ENCODE measurements at places on chromosomes 1 and 21.

GRCh38 chr1:115373305-115373704, 35.3 kb upstream of the NGF start:
- no peak for DNase-seq

- peak; percentile 21 for DNase-seq
Observed at GRCh38 chr1:37323486-37324377, 150.6 kb upstream of the ZC3H12A start.

- no peak for DNase-seq
Observed at GRCh38 chr1:11654939-11655808, 497 bp downstream of the FBXO44 start.

GRCh38 chr1:15501208-15502032, 22.6 kb downstream of the CASP9 start:
- DNase-seq = peak; percentile 52

- DNase-seq = no peak
Observed at GRCh38 chr1:202293569-202293968, 48.2 kb downstream of the UBE2T start.

- no peak for DNase-seq
Observed at GRCh38 chr1:208541225-208541855, 297.2 kb upstream of the PLXNA2 start.

DNA sequence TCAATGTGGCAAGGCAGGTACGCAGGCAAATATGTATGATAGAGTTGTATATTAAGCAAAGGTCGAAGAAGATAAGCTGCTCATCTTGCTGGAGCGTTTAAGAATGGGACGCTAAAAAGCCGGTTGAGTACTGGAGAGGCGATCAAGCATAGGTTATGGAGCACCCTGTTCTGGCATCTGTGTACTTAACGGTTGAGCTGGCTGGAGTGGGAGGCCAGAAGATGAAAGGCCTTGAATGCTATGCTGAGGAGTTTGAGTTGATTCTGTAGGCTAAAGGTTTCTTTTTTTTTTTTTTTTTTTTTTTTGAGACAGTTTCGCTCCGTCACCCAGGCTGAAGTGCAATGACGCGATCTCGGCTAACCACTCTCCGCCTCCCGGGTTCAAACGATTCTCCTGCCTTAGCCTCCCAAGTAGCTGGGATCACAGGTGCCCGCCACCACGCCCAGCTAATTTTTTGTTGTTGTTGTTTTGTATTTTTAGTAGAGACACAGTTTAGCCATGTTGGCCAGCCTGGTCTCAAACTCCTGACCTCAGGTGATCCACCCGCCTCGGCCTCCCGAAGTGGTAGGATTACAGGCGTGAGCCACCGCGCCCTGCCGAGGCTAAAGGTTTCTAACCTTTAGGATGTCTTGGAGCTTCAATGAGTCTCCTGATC, 850 bp upstream of the KHDC4 start:
- DNase-seq = no peak

DNA sequence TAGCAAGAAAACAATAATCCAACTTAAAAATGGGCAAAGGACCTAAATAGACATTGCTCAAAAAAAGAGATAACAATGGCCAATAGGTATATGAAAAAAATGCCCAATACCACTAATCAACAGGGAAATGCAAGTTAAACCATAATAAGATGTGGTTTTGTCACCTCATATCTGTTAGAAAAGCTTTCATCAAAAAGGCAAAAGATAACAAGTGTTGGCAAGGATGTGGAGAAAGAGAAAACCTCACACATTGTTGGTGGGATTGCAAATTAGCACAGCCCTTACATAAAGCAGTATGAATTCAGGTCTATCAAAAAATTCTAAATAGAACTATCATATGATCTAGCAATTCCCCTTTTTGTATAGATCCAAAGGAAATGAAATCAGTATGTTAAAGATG, 387.2 kb upstream of the DUSP10 start:
- DNase-seq = no peak

GRCh38 chr1:211581526-211581925, 2.6 kb upstream of the SLC30A1 start:
- no peak for DNase-seq

DNA sequence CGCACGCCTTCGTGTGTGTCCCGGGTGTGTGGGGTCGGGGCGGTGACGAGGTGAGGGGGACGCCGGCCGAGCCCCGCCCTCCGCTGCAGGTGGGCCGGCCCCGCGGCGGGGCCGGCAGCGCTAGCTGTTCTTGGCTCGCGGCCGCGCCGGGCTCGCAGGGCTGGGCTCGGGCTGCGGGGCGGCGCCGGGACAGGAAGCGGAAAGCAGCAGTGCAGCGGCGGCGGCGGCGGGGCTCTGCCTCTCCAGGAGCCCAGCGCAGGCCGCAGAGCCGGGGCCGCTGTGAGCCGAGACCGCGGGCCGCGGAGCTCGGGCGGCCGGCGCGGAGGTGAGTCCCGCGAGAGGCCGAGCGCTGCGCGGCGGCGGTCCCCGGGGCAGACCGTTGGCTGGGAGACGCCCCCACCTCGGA, at the start of gene VANGL1:
VANGL1 (plus strand) TSS at position 209 of the 406 bp plus-strand sequence. CDS start 9,444 bp downstream, outside the sequence.
- peak; percentile 23 for DNase-seq

DNA sequence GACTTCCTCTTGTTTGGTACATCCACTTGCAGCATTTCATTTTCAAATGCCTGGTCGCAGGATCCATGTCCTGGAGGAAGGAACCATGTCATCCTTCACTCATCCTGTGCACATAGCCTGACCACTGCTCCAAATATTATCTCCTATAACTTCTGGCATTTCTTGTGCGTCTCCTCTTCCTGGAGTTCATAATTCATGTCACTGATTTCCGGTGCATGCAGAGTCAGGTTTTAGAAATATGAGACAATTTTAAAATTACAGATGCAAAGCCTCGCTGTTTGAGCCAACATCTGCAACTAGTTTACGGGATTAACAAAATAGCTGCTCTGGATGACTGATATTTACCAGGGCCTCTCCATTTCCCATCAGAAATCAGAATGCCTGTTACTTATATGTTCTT, 268.1 kb downstream of the DNM3 start:
- DNase-seq = no peak

DNA sequence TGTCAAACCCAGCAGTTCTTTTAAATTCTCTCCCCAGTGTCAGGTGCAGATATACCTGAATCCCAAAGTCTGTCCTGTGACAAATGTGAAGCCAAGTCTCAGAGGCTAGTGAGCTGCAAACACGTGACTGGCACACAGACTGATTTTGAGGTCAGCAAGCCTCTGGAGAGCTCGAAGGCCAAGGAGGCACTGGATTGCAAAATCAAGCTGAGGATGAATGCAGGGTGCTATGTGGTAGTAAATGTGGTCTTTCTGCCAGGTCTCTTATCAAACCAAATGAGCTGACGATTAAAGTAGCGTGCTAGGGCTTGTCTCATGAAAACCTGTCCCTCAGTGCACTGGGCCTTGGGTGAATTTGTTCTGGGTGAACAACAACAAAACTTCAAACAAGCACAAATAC, 20.6 kb downstream of the GPR3 start:
- DNase-seq = no peak

- no peak for DNase-seq
Observed at GRCh38 chr1:94650301-94650700, 108.7 kb upstream of the F3 start.

DNA sequence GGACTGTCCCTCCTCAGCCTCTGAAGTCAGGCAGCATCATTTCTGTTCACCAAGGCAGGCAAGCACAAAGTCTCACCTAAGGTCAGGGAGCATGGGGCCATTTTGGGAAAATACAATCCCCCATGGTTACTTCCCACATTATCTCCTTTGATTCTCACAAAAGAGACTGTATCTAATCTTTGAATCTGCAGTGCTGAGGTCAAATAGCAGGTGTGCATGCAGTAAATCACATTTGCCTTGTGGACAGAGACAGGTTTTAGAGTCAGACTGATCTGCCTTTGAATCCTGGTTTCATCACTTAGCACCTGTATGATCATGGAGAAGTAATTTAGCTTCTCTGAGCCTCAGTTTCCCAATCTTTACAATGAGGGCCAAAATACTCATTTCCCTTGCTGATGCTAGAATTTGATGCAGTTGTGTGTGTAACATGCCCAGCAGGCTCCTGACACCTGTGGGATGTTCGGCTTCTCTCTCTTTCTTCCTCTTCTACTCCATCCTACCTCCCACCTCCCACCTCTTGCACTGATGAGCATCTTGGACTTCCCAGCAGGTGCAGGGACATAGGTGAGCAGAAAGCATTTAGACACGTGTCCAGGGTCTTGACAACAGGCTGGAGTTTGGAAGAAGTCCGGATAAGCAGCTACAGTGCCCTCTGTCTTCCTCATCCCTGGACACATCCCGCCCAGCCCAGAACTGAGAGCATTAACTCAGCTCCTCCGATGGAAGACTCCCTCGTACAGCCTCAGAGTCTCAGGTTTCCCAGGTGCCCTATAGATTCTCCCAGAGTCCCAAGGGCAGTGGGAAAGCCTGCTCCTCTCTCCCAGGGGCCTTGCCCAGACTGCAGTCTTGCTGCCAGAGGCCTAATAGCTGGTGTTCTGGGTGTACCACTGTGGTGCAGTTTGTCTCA, 18.9 kb downstream of the NENF start:
- no peak for DNase-seq

DNA sequence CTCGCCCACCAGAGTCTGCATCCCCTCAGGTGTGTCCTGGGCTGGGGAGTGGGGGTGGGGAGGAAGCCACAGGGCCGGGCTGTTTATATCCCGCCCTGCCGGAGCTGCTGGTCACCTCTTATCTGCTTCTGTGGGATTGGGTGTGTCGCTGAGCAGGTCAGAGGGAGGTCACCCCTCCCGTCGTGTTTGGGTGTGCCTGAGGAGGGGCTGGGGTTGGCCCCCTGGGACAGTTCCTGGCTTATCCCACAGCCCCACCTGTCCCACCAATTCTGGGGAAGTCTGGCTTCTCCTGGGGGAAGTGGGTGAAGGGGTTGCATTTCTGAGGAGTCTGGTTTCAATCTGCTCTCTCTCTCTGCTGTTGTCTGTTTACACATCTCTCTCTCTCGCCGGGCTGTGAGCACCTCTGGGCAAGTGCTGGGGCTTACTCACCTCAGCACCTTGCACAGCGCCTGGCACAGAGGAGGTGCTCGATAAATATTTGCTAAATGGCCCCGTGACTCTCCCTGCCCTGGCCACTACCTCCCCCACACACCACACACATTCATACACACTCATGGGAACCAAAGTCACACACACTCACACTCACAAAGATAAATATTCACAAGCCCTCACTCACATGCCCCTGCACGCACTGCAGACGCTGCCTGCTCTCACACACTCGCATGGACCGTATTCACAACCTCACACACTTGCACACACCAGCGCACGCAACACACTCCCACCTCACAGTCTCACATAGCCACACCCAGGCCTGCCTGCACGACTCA, 8.3 kb downstream of the ELF3 start:
- DNase-seq = no peak

DNA sequence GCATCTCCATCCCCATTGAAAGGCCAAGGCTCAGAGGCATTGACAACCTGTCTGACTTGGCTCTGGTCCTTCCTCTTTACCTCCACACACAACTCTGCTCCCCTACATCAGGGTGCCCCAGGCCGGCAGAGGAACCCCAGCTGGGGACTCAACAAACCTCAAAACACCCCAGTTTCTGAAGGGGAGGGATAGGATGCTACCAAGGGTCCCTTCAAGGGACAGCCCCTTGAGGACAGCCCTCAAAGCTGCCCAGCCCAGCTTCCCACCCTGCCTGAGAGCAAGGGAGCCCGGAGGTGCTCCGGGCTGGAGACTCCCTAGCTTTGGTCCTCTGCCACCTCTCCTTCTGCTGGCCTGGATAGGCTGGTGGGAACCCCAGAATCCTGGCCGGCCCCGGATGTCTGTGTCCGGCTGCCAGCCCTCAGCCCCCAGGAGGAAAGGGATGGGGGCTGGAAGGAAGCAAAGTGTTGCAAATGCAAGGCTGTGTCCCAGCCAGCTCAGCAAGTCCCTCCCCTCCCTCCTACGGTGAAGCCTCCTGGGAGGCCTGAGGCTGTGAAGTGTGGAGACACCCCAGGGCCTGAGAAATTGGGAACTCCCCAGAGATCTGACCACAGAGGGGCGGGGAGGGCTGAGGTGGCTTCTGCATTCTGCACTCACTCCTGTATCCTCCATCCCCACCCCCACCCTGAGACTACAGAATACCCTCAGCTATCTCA, 1.1 kb upstream of the MARCKSL1 start:
- no peak for DNase-seq

DNA sequence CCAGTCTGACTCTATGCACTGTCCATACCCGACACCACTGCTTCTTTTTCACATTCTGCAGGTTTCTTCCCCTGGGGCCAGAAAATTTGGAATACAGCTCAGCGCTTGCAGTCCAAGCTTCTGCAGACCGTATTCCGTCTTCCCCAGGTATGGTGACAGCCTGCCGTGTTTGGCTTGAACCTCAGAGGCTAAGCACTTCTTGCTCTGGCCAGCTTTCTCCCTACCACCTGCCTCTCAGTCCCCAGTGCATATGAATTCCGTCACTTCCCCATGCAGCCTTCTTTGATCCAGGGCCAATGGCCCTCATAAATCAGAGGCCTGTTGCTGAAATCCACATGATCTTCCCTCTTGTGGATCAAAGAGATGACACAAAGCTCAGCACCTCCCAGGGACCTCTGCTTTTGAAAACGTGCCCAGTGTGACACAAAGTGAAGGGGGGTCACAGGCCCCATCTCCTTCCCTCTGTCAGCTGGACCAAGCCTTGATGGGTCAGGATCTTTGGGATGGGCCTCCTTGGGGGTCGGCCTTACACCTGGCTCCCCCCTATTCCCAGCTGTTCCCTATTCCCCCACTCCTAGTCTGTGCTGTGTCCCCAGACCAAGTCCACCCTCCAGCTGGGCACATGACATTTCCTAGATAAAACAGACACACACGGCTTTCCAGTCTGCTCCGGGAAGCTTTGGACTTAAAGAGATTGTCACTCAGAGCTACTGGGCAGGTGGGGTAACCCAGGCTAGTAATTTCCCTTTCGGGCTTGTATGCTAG, 66.6 kb downstream of the HMGB4 start:
- no peak for DNase-seq

DNA sequence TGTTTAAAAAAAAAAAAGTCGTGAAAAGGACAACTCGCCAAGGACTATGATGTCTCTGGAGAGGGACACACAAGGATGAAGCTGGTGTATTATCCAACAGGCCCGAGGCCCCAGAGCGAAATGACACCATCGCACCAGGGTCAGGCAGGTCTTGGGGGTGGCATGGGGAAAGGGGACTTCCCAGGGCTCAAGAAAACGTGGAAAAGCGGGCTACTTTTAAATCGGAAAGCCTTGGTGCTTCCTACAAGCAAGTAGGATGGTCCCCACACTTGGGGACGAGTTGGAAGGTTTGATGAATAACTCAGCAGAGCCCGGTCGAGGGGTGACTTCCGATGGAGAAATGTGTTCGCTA, 505 bp upstream of the GNPAT start:
- DNase-seq = no peak

- DNase-seq = no peak
Observed at GRCh38 chr1:241990040-241990439, 8.9 kb downstream of the MAP1LC3C start.

DNA sequence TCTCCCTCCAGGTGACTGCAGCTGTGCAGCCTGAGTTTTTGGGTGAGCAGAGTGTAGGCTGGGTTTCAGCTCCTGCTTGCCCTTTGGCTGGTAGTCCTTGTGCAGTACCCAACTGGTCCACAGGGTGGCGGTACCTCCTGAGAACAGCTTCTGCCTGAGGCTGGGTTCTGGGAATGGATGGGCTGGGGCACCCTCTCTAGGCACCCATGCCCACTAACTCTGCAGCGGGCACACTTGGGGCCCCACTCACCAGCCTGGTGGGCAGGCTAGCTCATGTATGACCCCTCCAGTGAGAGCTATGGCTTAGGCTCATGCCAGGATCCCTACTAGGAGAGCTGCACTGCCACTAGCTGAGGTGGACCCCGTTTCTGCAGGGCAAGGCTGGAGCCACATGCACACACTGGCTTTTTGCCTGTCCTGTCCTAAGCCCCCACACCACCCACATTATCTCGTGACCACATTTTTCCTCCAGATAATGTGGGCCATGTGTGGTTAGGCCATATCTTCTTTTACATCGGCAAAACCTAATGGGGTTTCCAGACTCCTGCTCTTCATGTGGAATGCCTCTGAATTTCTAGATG, 15.5 kb upstream of the GSTM4 start:
- peak; percentile 97 for DNase-seq

Data from stimulated activated CD4-positive, alpha-beta T cell treated with anti-CD3 and anti-CD28 coated beads, Interleukin-2, amount 100 ng/mL, for 48 hours (primary cell).